ENCODE measurements at places on chromosomes 4 and X. TPM values are rescaled to one million over a fixed set of nuclear protein-coding genes. Genes with fewer than 3 reads are reported as not detected.

FRMD7 gene
- total RNA-seq = not detected

DDIT4L gene
- total RNA-seq = 0.31 TPM

KIAA1210 gene
- total RNA-seq = not detected

UGT2B15 gene
- not detected for total RNA-seq

ESX1 gene
- total RNA-seq = not detected

HEPH gene
- total RNA-seq = 4.7 TPM

KLKB1 gene
- not detected for total RNA-seq

GSX2 gene
- total RNA-seq = 2.8 TPM

AADAT gene
- total RNA-seq = 32.9 TPM

ANXA10 gene
- total RNA-seq = not detected

HPSE gene
- total RNA-seq = 0.94 TPM

ADH1B gene
- not detected for total RNA-seq

CDKL2 gene
- 53.2 TPM for total RNA-seq

DRP2 gene
- 8.5 TPM for total RNA-seq

TASL gene
- 0.31 TPM for total RNA-seq

All from parietal lobe (tissue), 2 donors.